B cell (primary cell): ENCODE measurements at places on chromosomes 3 and 15.

- no peak for DNase-seq
Observed at GRCh38 chr15:89780601-89781000, 4.5 kb downstream of the MESP2 start.

DNA sequence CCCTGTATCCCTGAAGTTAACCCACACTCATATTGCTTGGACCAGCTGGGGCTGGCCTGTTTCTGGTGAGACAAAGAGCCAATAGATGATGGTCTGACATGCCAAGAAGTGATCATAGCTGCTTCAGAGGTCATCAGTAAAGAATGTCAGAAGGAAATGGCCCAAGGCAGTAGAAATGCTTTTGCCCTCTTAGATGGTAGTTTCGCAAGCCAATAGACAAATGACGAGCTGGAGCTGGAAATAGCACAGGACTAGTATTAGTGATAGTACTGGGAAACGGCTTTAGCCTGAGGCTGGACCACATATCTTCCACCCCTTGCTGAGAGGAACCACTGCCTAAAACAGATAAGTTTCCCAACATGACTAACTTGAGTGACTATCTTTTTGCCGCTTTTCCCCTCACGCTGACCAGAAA, 176.1 kb upstream of the THBS1 start:
- no peak for DNase-seq

DNA sequence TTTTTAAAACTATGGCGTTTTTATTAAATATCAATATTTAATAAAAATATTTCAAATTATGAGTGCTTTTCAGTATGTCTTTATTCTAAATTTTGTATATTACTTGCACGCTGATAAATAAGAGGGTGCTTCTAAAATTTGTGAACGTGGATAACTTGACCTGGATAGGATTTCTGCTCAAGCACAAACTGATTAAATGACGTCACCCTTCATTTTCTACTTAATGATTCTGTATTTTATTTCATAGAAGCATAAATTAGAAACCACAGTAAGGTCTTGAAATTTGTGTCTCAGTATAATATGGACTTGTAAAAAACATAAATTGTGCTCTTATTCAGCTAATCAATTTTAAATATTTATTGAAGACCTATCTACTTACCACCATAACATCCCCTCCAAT, 903.7 kb downstream of the ROBO2 start:
- DNase-seq: no peak

DNA sequence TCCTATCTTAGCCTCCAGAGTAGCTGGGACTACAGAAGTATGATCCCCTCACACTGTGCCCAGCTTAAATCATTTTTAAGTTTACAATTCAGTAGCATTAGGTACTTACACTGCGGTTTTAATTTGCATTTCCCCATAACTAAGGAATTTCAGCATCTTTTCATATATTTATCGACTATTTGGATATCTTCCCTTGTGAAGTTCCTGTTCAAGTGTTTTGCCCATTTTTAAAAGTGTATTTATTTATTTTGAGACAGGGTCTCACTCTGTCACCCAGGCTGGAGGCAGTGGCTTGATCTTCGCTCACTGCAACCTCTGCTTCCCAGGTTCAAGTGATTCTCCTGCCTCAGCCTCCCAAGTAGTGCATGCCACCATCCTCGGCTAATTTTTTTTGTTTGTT, 12.5 kb upstream of the MAP2K1 start:
- DNase-seq: no peak

DNA sequence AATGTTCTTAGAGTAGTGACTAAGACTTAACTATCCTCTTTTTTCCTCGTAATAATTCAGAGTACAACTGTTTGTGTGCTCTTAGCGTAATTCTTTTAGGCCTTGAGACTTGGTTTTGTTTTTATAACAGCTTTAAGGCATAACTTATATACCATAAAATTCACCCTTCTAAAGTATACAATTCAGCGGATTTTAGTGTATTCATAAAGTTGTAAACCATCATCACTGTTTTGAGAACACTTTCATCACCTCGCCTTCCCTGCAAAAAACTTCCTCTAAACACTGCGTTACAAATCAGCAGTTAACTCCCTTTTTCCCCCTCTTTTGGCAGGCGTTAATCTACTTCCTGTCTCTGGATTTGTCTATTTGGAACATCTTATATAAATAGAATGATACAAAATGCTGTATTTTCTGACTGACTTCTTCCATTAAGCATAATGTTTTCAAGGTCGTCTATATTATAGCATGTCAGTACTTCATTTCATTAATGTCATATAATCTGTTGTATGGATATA, 18.7 kb downstream of the DNAJC13 start:
- DNase-seq: no peak

GRCh38 chr3:118476885-118477618, 557.6 kb downstream of the IGSF11 start:
- DNase-seq: no peak

DNA sequence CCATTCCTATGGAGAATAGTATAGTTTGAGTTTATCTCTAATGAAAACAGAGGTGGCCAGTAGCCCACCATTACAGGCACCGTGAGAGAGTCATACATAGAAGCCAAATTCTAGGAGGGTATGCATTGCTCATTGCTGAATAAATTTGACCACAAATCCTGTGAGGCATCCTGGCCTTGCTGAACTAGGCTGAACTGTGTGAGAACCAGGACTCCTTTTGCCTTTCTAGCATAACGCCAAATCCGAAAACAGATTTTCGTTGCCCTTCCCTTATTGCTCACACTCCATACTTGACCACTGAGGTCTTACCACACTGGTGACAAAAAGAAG, 50.4 kb downstream of the SLC2A2 start:
- no peak for DNase-seq

DNA sequence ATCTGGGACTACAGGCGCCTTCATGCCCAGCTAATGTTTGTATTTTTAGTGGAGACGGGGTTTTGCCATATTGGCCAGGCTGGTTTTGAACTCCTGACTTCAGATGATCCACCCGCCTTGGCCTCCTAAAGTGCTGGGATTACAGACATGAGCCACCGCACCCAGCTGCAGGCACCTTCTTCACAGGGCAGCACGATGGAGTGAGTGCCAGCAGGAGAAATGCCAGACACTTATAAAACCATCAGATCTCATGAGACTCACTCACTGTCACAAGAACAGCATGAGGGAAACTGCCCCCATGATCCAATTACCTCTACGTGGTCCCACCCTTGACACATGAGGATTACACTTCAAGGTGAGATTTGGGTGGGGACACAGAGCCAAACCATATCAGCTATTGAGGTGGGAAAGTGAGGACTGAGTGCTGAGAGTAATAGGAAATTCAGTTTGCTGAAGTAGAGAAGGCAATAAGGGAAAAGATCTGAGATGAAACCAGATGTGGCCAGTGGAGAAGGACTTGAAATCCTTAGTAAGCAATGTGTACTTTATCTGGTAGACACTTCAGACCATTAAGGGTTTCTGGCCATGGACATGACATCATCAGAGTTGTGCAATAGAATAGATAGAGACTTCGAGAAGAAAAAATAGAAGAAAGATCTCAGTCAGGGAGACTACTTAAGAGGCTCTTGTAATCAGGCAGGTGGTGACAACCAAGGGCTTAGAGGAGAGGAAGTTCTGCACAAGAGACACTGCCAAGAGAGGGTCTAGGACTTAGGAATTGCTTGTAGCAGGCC, 18.1 kb upstream of the ATP13A5 start:
- no peak for DNase-seq

- DNase-seq: no peak
Observed at GRCh38 chr3:46429250-46429649, 22.2 kb downstream of the CCRL2 start.

- DNase-seq: no peak
Observed at GRCh38 chr3:170058127-170058526, 20.3 kb downstream of the GPR160 start.

GRCh38 chr3:108292905-108293328, 3.4 kb upstream of the HHLA2 start:
- DNase-seq: no peak

- DNase-seq: no peak
Observed at GRCh38 chr3:11195201-11195600, 40.9 kb downstream of the HRH1 start.

DNA sequence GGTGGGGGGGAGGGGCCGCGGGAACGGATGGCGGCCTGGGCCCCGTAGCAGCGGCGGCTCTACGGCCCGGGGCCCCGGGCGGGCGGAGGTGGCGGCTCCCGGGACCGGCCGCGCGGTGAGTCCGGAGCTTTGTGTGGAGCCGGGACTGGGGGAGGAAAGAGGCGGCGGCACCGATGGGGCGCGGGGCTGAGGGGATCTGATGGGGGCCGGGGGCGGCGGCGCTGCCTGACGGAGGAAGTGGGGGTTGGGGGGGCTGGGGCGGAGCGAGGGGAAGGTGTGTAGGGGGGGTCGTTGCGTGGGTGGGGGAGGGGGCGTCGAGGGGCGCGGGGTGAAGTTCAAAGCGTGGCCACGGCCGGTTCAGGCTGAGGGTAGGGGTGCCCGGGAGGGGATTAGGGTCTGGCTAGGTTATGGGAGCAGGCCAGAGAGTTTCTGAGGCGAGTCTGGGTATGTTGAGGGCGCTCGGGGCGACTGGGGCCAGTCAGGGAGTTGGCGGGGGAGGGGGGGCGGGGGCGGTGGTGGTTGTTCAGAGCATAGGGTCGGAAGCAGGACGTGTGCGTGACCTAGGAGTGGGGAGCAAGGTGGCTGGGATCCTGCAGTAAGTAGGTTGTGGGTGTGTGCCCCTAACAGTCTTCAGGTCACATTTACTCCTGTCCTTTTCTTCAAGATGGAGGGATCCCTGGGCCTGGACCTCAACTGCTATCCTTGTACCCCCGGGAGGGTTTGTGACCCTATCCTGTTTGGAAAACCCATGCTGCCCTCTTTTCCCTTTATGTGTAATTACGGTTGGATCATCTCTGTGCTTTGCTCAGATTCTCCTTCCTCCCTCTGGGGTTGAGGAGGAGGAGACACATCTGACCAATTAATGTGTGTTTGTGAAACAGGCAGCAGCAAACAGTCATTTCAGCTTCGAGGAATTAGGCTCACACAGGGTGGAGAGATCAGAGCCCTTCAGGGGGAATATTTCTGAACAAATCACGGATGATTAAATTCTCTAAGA, 644 bp downstream of the ZNF609 start:
- peak; percentile 47 for DNase-seq

- DNase-seq: no peak
Observed at GRCh38 chr3:124888482-124889441, 1.6 kb upstream of the ITGB5 start.
